ENCODE measurements at places on chromosomes 5 and 9.

DNA sequence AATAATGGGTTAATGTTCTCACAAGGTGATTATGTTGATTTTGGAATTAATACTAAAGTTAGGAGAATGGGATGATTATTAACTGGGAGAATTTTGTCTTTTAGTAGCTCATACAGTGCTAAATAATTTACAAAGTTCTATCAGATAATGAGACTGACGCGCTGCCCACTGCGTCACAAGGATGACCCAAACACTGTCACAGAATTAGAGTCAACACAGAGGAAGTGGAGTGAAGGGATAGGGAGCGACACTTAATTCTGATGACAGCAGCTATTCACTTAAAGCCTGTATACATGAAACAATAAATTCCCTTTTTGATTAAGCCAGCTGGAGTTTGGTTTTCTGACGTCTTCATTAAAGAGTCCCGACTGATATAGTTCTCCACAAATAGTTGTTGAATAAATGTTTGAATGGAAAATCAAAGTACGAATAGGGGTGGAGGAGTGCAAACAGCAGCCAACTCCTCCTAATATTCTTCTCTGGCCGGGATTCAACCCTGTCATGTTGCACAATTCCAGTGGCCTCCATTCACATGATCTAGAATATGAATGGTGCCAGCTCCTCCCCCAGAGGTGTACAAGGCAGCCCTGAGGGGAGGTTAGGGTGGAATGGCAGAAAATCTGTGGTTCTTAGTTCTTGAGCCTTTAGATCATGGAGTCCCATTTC lies 140.3 kb downstream of the PCSK1 start:
- DNase-seq: no peak

- no peak for DNase-seq
Measured at GRCh38 chr5:143168921-143169810, 234.3 kb downstream of the NR3C1 start.

- no peak for DNase-seq
Measured at GRCh38 chr5:34599471-34600117, 56.5 kb upstream of the RAI14 start.

DNA sequence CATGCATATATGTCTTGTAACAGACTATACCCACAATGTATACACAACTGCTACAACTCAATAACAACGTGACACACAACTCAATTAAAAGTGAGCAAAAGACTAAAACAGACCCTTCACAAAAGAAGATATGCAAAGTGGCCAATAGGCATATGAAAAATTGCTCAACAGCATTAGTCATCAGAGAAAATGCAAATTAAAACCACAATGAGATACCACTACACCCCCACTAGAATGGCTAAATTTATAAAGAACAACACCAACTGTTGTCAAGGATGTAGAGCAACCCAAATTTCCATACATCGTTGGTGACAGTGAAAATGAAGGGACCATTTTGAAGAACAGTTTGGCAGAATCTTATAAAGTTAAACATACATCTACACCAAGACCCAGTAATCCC lies 38.9 kb downstream of the GABRB2 start:
- DNase-seq: no peak

- DNase-seq: no peak
Measured at GRCh38 chr5:41983284-41983683, 58.2 kb downstream of the FBXO4 start.

- peak; percentile 62 for DNase-seq
Measured at GRCh38 chr9:113516840-113517577, 53.5 kb downstream of the RGS3 start.

GRCh38 chr5:78727786-78728761 lies 79.5 kb upstream of the LHFPL2 start:
- no peak for DNase-seq

GRCh38 chr5:103041071-103041676 lies 78.8 kb downstream of the GIN1 start:
- no peak for DNase-seq

DNA sequence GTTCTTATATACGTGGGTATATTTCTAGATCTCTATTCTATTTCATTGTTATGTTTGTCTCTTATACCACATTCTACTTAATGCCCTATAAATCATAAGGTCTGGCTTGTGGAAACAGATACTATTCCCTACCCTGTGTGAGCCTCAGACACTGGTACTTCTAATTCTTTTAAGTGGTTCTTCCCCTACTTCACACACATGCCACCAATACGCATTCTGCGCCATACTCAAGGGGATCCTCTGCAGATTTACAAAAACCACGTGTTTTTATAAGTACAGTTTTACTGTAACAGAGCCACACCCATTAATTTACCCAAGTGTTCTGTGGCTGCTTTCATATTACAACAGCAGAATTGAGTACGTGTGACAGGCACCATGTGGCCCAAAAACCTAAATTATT lies 195.6 kb downstream of the SAXO1 start:
- no peak for DNase-seq

DNA sequence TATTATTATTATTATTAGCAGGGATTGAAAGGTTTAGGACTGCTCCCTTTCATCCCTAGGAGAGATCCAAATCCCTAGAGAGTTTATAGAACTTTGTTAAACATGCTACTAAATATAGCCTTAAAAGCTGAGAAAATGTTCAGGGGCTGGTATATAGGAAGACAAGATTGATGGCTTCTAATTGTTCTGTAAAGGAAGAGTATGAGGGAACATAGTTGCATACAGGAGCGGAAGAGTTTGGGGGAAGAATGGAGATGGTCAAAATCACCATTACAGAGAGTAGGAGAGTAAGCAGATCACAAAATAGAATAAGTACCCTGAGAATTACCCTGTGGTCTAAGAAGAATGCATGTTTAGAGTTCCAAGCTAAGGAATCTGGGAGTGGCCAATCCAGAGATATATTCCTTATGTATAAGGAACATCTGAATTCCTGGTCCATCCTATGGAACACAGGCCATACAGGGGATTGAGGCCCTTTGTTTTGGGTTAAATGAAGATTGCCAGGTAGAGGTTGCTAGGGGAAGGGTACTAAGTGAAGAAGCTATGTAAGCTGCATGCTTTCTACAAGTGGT lies 158.0 kb upstream of the APC start:
- no peak for DNase-seq

GRCh38 chr9:122791872-122792669 lies 3.3 kb downstream of the OR5C1 start:
- no peak for DNase-seq

GRCh38 chr9:112249277-112249676 lies 74.2 kb upstream of the SUSD1 start:
- no peak for DNase-seq

- no peak for DNase-seq
Measured at GRCh38 chr5:109485030-109485429, 75.3 kb upstream of the PJA2 start.

- DNase-seq: no peak
Measured at GRCh38 chr5:148228392-148228984, 9.8 kb upstream of the MARCOL start.

DNA sequence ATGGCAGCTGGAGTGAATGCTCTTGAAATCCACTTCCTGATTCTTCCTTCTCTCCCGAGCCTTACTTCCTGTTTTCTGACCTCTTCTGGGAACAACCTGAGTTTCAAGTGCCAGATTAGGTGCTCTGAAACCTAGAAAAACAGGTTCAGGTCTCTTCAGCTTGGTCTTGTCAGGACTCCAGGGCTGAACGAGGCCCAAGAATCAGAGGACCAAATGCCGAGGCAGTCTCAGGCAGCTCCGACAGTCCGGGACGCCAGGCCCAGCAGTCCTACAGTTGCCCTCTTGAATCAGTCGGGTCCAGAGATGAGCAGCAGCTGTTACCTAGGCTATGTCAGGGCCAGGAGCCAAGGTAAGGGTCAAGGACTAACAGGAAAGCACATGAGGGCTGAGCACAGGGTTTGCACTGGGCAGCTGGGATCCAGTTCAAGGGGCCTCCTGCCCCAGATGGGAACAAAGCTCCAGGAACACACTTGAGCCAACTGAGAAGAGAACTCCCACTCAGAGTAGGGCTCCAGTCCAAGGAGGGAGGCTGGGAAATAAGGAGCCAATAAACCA lies 38.3 kb upstream of the ADRA1B start:
- no peak for DNase-seq

- no peak for DNase-seq
Measured at GRCh38 chr5:142056816-142057696, 44.2 kb upstream of the GNPDA1 start.

GRCh38 chr5:80187421-80188090 lies 68.3 kb downstream of the SERINC5 start:
- DNase-seq: no peak

DNA sequence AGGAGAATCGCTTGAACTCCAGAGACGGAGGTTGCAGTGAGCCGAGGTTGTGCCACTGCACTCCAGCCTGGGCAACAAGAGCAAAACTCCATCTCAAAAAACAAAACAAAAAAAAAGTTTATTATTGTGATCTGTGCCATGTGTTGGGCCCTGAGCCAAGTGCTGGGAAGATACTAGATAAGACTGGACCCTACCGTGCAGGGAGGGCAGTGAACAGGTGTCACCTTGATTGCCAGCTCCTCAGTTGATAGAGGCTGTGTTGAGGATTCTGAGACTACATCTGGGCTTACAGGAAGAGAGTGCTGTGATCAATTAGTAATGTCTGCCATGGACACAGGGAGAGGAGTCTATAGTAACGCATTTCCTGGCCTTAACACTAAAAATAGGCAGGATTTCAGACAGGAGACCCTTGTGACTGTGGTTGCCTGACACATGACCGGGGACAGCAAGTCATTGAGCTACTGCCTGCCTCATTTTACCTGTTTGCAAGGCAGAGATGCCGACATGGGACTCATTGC lies 201.5 kb downstream of the C9orf50 start:
- DNase-seq: no peak

GRCh38 chr9:36625006-36625615 lies 52.4 kb downstream of the MELK start:
- no peak for DNase-seq

DNA sequence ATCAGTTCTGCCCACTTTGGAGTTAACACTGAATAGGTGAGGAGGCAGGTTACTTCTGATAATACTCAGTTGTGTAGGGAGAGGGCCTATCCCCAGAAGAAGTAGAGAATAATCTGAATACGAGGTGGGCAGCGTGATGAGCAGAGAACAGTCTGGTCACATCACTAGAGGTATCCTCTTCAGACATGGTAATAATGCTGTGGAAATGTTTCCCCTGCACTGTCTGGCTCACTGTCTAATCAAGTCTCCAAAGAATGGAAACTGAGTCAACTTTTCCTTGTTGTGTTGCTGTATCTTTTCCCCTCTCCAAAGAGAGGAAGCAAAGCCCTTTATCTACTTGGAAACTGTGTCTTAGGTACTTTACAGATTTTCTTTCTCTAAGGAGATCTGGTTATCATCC lies 110.9 kb upstream of the ANKRD55 start:
- DNase-seq: no peak

DNA sequence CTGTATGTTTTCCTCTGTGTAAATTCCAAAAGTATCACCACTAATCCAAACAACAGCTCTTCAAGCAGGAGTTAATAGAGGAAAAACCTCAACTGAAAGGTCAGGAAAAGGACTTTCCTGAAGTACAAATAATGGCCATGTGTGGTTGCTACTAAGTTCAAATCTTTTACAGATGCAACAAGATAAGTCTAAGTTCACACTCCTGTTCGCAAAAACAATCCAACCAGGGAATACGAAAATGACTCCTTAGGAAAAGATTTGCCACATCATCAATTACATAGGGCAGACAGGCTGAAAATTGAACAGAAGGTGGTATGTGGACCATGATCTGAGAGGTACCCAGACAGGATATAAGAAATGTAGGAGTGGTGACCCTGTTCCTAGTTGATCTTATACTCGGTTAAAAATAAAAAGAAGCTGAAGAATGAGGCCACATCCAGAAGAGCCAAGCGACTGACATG lies 210.2 kb downstream of the TSSK1B start:
- no peak for DNase-seq

DNA sequence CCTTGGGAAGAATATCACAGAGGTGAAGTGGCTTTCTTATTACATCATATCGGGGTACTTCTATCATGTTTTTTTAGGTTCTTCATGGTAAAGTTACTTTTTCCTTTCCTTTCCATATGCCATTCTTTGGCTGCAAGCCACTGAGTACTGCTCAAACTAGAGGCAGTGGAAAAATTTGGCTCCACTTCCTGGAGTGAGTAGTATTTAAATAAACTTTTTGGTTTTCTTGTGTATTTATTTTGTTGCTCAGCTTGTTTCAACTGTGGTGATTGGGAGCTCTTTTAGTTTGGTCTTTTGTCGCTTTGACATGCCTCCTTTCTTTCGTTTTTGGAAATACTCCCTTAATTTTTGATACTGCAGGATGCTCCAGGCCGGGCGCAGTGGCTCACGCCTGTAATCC lies 69.8 kb downstream of the WDR70 start:
- DNase-seq: no peak

- no peak for DNase-seq
Measured at GRCh38 chr5:62558941-62559340, 19.7 kb upstream of the LRRC70 start.

GRCh38 chr9:133739408-133740280 lies 1.5 kb upstream of the SARDH start:
- DNase-seq: no peak

DNA sequence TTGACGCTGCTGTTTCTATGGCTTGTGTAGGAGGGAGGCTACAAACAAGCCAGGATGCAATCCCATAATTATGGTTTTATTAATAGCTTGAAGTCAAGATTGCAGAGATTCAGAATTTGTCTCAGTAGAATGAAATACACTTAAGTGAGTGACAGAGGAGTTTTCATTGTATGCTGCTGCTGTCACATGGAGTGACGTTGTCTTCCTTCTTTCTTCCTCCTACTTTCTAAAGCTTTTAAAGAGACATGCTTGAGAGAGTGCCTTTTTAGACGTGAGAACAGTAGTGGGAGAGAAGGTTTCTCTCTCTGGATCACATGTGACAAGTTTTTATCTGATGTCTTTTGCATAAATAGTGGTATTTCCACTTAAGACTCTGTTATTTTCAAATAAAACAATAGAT lies 48.9 kb downstream of the MACIR start:
- DNase-seq: no peak
